ENCODE measurements at places on chromosomes 5 and 9. TPM values are rescaled to one million over a fixed set of nuclear protein-coding genes. Genes with fewer than 3 reads are reported as not detected.

DNA sequence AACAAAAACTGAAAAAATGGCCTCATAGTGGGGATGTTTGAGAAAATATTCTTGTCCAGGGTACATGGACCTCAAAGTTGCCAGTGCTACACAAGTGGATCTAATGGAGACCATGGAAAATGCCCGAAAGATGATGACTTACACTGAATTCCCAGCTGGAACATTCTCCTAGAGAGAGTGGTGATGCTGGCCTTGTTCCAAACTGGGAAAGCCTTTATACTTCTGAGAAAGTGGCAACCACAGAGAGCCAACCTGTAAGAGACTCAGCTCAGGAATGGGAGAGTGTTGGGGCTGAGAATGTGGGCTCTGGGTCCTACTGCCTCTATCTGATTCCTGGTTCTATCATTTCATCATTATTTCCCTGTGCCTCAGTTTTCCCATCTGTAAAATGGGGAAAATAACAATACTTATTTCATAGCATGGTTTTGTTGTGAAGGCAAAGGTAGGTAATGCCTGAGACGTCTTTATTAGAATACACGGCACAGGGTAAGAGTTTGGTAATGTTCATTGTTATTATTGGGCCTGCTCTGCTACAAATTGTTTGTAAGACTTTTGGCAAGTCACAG, 229.0 kb upstream of the PANK3 start:
- DNase-seq, result no peak

GRCh38 chr5:82351754-82352145, 73.6 kb upstream of the RPS23 start:
- no peak for DNase-seq

DNA sequence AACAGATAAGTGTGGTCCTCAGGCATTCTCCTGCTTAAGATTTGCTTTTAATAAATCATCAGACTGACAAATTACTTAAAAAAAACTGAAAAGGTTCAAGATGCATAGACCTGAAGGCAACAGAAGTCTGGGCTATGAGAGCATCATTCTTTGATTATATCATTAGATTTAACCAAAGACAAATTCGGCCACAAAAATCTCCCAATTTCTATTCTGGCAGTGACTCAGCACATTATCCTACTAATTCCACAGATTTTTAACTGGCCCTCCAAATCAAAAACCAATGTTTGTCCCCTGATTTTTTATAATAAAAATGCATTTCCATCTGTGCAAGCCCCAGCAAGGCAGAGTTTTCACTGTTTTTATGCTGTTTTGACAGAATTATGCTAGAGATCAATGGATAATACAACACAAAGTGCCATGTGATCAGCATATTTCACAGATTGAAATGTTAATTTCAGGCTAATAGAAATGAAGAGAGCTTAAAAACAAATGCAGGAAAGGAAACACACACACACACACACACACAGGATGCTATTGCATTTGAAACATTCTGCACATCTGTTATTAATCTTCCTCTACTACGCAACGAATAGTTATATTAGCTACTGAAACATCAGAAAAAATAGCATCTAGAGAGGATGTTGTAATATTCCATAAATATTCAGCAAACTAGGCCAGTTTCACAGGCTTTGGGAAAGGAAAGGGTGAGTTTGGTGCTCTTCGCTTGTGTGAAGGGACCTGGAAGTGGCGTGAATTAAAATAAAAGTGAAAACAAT, 177.6 kb upstream of the ST8SIA4 start:
- DNase-seq, result no peak

GRCh38 chr9:131404987-131405386, 11.1 kb downstream of the PRRC2B start:
- DNase-seq, result no peak

GRCh38 chr5:13566871-13567339, 377.6 kb downstream of the DNAH5 start:
- no peak for DNase-seq

DNA sequence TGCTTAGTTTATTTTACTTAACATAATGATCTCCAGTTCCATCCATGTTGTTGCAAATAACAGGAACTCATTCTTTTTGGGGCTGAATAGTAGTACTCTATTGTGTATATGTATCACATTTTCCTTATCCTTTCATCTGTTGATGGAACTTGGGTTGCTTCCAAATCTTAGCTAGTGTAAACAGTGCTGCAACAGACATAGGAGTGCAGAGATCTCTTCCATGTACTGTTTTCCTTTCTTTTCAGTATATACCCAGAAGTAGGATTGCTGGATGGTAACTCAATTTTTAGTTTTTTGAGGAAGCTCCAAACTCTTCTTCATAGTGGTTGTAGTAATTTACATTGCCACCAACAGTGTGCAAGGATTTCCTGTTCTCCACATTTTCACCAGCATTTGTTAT, 138.8 kb upstream of the POC5 start:
- no peak for DNase-seq

GRCh38 chr9:18384066-18384465, 89.9 kb upstream of the ADAMTSL1 start:
- DNase-seq, result no peak

- no peak for DNase-seq
Observed at GRCh38 chr5:78008356-78008967, 232.3 kb upstream of the TBCA start.

- DNase-seq, result no peak
Observed at GRCh38 chr5:31638345-31638744, 586 bp upstream of the PDZD2 start.

DNA sequence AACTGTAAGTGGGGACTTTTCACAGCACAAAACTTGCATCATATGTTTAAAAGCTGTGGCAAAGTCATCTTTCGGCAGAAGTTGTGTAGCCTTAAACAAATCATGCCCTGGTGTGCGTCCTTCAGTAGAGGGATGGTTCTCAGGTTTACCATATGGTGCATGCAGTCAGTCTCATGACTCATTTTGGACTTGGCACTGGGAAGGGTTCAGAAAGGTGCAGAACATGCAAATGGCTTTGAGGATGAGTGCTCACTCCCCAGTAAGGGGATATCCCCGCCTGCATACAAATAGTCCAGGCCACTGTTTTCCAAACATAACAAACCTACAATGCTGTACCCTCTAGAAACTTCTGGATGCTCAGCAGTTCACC, 260.3 kb downstream of the NDUFS4 start:
- DNase-seq, result no peak

- DNase-seq, result no peak
Observed at GRCh38 chr9:1938675-1939170, 76.4 kb upstream of the SMARCA2 start.

Gene GALNT10
- 32.8 TPM for total RNA-seq

Gene OCLN
- total RNA-seq, result 0.48 TPM

Gene IFNA21
- not detected for total RNA-seq
